ENCODE measurements at places on chromosomes 1 and 21.

DNA sequence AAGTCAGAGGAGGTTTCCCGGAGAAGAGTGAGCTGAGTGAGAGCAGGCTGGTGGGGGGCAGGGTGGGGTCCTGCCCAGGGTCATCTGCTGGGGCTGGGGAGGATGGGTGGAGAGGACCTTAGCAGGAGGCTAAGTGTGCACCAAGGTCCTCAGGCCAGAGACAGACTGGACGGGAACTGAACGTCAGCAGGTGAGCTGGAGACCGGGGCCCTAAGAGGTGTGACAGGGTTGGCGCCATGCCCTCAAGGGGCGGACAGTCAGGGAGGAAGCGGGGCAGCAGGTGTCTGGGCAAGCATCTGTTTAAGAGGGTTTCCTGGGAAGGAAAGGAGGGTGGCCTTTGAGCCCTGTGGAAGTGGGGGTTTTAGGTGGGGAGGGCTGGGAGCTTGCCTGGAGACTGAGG is 13.6 kb upstream of the PTPN7 start:
- no peak for DNase-seq

- DNase-seq = no peak
Measured at GRCh38 chr1:113630340-113631327, 128.7 kb downstream of the PHTF1 start.

GRCh38 chr1:205571747-205572146 is 60.1 kb downstream of the ELK4 start:
- no peak for DNase-seq

DNA sequence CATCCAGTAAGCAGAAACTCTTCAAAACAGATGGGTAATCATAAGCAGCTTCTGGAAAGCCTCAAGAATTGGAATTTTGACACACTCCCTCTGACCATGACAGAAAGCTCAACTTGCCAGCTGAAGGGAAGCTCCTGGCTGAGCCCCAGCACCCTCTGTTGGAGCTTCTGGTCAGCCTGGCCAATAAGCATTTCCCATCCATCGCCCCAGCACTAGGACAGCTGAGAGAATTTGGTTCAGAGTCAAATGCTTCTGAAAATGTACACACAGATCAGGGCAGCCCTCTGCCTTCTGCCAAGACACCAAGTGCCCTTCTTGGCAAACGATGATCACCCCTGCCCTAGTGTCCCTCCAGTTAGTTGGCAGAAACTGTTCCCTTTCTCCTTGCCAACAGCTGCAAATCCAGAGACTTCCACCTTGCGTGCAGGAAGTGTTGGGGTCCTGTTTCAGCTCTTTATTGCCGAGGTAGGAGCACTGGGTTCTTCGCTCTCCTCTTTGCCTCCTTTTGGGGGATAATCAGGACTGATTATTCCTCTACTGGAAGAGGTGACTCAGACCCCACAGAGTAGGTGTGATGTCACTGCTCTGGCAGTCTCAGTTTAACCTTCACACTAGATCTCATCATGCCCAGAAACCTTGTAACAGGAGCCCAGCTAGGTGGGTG is 11.9 kb downstream of the PIGV start:
- DNase-seq = no peak

GRCh38 chr21:33196941-33197374 is 32.8 kb upstream of the IFNAR2 start:
- peak; percentile 71 for DNase-seq

- DNase-seq = no peak
Measured at GRCh38 chr21:41052820-41053555, 115.0 kb upstream of the BACE2 start.

DNA sequence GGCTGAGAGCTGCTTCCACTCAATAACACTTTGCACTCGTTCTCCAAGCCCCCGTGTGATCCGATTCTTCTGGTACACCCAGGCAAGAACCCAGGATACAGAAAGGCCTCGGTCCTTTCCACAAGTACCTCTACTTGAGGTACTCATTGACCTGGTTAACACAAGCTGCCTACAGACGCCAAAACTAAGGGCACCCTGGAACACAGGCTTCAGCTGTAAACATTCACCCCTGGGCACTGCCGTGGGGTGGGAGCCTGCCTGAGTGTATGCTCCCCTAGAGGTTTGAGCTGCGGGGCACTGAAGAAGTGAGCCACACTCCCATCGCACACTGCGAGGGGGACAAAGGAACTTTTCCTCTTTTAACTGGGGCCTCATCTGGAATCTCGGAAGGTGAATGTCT is 30.5 kb downstream of the LRRC3 start:
- DNase-seq = no peak

DNA sequence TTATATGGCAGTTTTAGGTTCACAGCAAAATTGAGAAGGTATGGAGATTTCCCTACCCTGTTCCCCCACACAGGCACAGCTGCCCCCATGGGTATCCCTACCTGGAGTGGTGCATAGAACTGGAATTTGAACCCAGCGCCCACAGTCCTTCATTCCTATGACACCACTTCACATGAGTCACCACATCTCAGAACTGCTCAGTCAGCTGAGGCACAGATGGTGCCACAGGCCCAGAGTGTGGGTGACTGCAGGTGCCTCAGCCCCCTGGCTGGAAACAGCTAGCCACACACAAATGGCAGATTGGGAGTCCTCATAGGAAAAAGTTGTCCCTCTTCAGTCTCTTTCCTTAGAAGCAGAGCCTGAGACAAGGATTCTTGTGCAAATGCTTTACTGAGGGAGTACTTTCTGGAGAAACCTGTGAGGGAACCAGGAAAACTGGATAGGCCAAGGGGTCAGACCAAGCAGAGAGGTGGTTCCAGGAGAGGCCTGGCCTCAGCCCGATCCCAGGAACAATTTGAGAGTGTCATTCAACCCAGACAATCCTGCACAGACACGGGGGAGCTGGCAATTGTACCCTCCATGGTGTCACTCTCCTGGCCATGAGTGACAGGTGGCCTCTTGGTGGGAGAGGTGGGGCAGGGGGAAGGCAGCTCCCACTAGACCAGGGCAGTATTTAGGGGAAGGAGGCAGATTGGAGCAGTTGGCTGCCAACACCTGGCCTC is 6.9 kb downstream of the PLA2G2D start:
- no peak for DNase-seq

DNA sequence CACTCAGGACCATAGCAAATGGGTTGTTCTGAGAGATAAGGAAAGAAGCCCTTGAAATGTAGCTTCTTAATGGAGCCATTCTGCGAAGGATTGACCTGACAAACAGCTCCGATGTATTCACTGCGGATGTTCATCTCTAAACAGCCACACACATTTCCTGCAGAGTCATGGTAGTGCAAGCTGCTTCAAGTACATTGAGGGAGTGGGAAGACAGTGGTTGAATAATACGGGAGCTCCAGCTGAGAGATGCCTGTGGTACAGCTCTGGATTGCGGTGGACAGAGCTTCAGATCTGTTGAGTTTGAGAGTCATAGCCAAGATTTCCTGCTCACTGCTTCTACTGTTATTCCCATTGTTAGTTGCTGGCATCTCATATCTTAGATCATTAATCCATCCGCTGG is 86.6 kb downstream of the ZBTB18 start:
- no peak for DNase-seq

- DNase-seq = no peak
Measured at GRCh38 chr1:171501305-171502024, 16.1 kb downstream of the PRRC2C start.

DNA sequence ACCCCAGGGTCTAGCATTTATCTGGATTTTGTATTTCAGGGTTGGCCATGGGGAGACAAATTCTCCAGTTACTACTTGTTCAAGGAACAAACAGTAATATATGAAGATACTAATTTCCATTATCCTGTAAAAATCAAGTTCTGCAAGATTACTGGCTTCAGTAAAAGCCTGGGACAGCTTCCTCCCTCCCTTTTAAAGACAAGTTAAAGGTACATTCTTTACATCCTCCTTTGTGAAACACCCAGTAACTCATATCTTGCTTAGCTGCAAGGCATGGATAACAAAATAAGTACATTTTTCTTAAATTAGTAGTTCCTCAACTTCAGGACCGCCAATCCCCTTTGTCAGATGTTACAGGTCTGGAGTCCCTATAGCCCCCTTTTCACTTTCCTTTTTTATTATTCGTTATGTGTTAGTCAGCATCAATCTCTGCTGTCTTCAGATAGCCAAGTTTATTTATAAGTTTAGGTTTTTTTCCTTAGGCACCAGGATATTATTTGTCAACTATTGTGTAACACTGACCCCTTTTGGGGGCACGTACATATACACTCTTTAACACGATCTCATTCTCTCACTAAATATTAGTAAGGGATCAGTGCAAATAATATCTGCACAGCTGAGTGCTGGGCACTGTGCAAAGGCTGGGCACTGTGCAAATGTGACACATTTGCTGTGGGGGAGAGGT is 9.8 kb downstream of the ERRFI1 start:
- DNase-seq = no peak

DNA sequence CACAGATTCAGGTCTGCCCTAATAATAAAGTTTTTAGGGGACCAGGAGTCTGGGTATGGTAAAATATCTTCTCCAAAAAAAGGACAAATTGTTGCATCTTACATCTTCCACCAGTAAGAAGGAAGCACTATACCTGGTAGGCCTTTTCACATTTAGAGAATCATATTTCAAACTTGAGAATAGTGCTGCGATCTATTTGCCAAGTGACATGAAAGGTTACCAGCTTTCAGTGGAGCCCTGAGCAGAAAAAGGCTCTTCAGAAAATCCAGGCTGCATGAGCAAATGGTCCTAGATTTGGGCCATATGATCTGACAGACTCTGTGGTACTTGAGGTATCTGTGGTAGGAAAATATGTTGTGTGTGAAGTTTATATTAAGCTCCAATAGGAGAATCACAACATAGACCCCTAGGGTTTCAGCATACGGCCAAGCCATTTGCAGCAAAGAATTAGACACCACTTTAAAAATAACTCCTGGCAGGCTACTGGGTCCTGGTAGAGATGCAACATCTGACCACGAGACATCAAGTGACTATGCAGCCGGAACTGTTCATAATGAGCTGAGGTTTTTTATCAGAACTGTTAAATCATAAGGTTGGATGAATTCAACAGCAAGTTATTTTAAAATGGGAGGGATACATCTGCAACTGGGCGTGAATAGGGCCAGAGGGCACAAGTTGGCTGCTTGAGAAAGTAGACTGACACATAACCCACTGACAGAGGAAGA is 38.6 kb upstream of the CCDC190 start:
- DNase-seq = no peak

- peak; percentile 74 for DNase-seq
Measured at GRCh38 chr1:224333309-224333926, 3.4 kb upstream of the NVL start.

- DNase-seq = no peak
Measured at GRCh38 chr1:25715888-25716287, 84.1 kb upstream of the SELENON start.

- DNase-seq = peak; percentile 9
Measured at GRCh38 chr1:174874331-174875053, 125.3 kb upstream of the CACYBP start.

All from erythroblast (primary cell).